ENCODE measurements at places on chromosomes 3 and 15. TPM values are rescaled to one million over a fixed set of nuclear protein-coding genes. Genes with fewer than 3 reads are reported as not detected.

GRCh38 chr3:5092018-5092417, 30.1 kb upstream of the ARL8B start:
- no peak for DNase-seq
- H3K4me1 ChIP-seq: peaks cover 4% of the 10 kb centered on the region
- no peak overlapping the region for H3K4me3 ChIP-seq
- H3K27me3 ChIP-seq: peaks cover 13% of the 10 kb centered on the region
- no peaks in the 10 kb centered on the region for H3K36me3 ChIP-seq

EXD1 gene
- total RNA-seq: not detected

GRCh38 chr15:58555162-58556027, 123.6 kb downstream of the LIPC start:
- no peaks in the 10 kb centered on the region for H3K27me3 ChIP-seq
- no peak overlapping the region for H3K4me3 ChIP-seq
- no peaks in the 10 kb centered on the region for H3K36me3 ChIP-seq

LHFPL4 gene
- not detected for total RNA-seq

DNA sequence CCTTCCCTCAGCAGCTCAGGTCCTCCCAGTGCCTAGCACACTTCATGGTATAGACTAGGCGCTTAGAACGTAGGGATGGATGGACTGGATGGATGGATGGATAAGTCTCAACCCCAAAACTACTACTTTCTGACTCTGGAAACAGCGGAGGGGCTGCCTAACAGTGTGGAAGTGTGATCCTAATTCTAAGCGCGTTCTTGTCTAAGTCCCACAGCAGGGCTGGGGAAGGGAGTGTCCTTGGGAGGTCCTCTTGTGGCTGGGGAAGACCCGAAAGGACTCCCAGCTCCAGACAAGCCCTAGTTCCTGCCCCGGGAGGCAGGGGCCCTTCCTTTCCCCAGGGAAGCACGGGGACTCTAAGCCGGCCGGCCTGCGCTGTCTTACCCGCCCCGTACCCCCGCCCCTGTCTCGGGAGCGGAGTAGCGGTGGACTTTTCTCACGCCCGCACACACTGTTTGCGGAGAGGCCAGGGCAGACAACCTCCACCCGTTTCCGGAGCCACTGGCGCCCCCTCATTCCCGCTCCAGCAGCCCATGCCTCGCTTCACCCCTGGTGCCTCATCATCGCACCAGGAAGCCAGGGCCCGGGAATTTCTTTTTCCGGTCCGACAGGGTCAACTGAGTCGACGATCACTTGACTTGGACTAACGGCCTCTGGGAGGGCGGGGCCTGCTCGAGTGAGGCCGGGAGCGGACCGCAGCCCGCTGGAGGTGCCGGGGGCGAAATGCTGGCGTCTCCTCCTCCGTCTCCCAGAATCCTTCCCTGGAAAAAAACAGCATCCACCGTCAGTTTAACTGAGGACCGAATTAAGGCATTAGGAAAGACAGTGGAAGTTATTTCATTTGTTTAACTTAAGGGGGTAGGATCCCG, 133.3 kb downstream of the TBC1D2B start:
- no peak overlapping the region for H3K27ac ChIP-seq
- H3K36me3 ChIP-seq: no peaks in the 10 kb centered on the region
- peak; percentile 65 for DNase-seq
- no peaks in the 10 kb centered on the region for H3K27me3 ChIP-seq

DNA sequence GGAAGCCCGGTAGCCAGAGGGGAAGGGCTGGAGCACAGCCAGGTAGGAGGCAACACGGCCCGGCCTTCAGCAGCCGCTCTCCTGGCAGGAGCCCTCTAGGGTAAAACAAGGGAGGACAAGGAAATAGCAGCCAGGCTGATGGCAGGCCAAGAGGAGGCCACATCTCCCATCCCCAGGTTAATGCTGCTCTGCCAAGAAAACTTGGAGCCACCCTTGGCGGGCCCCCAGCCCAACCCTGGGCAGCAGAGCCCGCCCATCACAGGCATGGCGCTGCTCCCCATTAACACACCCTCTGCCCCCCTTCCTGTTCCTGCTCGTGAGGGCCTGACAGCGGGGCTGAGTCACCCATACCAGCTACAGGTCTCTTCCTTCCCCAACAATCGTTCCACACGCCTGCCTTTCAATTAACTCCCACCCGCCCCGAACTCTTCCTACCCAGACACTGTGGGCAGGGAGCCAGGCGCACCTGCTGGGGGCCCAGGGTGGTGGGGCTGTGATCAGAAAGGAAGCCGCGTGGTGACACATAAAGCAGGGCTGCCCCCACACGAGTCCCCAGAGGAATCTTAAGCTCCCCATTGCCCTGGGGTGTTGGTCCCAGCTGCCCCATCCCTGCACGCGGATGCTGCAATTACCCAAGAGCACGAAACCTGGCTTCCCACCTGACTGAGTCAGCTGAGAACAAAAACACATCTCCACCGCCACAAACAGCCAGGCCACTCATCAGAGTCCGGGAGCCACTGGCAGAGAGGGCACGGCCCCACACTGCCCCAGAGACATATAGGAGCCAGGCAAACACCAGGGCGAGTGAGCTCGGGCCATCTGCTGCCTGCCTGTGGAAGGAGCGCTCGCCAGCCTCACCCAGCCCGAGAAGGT, at the start of gene C15orf62:
Gene C15orf62, plus strand, starts transcription at position 707 of the 873 bp plus-strand sequence. CDS start 516 bp downstream, outside the sequence.
- H3K4me1 ChIP-seq: peaks cover 56% of the 10 kb centered on the region
- H3K27me3 ChIP-seq: no peaks in the 10 kb centered on the region
- H3K4me3 ChIP-seq: no peak within 1 kb of the TSS
- peak within 1 kb of the TSS; percentile 78 for H3K27ac ChIP-seq

GRCh38 chr15:68389041-68389930, 42.7 kb downstream of the ITGA11 start:
- H3K27me3 ChIP-seq: peaks cover 3% of the 10 kb centered on the region
- DNase-seq: no peak
- no peaks in the 10 kb centered on the region for H3K4me1 ChIP-seq
- H3K27ac ChIP-seq: no peak overlapping the region

ZDHHC23 gene
- 72.6 TPM for total RNA-seq

DNA sequence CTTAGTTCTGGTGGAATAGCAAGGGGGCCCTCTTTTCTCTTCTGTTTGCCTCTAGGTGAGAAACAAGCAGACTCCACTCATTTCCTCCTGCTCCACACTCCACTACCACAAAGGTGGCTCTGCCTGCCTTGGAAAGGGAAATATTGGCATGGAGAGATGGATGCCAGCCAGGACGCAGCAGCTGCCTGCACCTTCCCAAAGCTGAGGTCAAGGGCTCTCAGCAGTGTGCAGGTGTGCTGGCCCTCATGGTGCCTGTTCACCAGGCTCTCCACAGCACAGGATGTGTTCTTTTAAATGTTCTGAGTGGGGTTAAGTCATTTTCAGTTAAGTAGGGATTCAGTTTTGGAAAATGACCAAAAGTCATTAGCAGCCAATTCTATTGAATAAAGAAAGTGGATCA, 211.2 kb upstream of the STRIT1 start:
- no peaks in the 10 kb centered on the region for H3K27me3 ChIP-seq
- no peak overlapping the region for H3K4me3 ChIP-seq
- DNase-seq: no peak

ATP13A4 gene
- 8.8 TPM for total RNA-seq

HEMK1 gene
- 43.5 TPM for total RNA-seq

MCF2L2 gene
- 1.5 TPM for total RNA-seq

- no peaks in the 10 kb centered on the region for H3K27me3 ChIP-seq
- no peak for DNase-seq
- H3K4me3 ChIP-seq: no peak overlapping the region
- H3K36me3 ChIP-seq: no peaks in the 10 kb centered on the region
- H3K27ac ChIP-seq: no peak overlapping the region
Observed at GRCh38 chr15:60043744-60044435, 39.8 kb downstream of the FOXB1 start.

- no peak for DNase-seq
- no peaks in the 10 kb centered on the region for H3K4me1 ChIP-seq
- H3K4me3 ChIP-seq: no peak overlapping the region
- no peaks in the 10 kb centered on the region for H3K36me3 ChIP-seq
- H3K27ac ChIP-seq: no peak overlapping the region
Observed at GRCh38 chr3:145448436-145448835, 712.5 kb downstream of the PLOD2 start.

- no peak for DNase-seq
- no peak overlapping the region for H3K27ac ChIP-seq
- H3K4me1 ChIP-seq: no peaks in the 10 kb centered on the region
- peaks cover 2% of the 10 kb centered on the region for H3K36me3 ChIP-seq
Observed at GRCh38 chr3:9826815-9827573, 16.8 kb downstream of the RPUSD3 start.

GRCh38 chr15:69629631-69630161, 177.1 kb downstream of the RPLP1 start:
- H3K36me3 ChIP-seq: no peaks in the 10 kb centered on the region
- DNase-seq: no peak
- H3K27ac ChIP-seq: no peak overlapping the region
- H3K4me3 ChIP-seq: no peak overlapping the region

- H3K4me1 ChIP-seq: no peaks in the 10 kb centered on the region
- DNase-seq: no peak
- H3K27me3 ChIP-seq: no peaks in the 10 kb centered on the region
- no peak overlapping the region for H3K27ac ChIP-seq
- H3K4me3 ChIP-seq: no peak overlapping the region
- H3K36me3 ChIP-seq: no peaks in the 10 kb centered on the region
Observed at GRCh38 chr3:126104742-126105605, 21.1 kb upstream of the SLC41A3 start.

RAB43 gene
- total RNA-seq: 15.9 TPM

DNA sequence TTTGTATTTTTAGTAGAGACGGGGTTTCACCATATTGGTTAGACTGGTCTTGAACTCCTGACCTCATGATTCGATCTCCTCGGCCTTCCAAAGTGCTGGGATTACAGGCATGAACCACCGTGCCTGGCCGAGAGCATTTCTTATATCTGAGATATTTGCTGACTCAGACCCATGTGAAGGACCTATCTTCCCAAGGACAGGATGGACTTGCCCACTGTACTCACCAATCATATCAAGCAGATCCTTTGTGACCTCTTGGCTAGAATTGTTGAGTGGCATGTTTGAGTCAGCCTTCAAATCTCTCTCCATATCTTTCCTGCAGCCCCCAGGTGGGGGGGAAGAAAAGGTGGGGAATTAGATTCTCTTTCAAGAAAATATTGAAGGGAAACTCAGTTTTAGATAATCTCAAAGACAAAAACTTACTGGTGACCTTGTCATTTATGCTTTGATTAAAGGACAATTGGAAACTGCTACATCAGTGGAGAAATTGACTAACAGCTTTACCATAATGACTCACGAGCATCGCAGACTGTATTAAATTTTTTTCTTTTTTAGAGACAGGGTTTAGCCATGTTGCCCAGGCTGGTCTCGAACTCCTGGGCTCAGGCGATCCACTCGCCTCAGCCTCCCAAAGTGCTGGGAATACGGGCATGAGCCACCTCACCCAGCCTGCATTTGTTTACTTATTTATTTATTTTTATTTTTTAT, 3.1 kb downstream of the C3orf62 start:
- H3K27ac ChIP-seq: no peak overlapping the region
- no peaks in the 10 kb centered on the region for H3K27me3 ChIP-seq
- DNase-seq: no peak
- peaks cover 10% of the 10 kb centered on the region for H3K4me1 ChIP-seq

DNA sequence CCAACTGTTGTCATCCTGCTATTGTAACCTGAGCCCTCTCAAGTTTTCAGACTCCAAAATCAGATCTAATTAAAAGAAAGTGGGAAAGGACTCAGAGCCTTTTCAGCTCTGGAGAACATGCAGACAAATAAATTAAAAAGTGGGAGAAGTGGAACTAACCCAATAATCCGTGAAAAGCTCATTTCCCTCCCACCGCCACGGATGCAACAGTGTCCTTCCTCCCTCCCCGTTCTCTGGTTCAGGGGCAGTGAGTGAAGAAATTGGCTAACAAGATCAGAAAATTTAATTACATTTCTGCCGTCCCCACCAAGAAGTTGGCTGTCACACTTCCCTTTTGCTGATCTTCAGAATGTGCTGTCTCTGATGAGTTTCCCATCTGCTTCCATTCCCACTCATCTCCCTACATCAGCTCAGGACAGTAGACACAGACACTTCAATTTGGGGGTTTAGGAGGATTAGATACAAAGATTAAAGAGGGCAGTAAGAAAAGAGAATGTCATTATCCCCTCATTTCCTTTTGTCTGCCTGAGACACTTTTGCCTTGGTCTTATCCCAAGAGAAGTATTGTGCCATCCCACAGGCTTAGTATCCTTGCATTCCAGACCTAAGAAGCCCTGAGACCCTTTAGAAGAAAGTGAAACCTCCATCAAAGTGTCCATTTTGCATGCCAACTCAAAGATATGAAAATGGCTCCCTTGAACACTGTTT, 335.7 kb upstream of the PPP2R3A start:
- no peak overlapping the region for H3K4me3 ChIP-seq
- no peaks in the 10 kb centered on the region for H3K36me3 ChIP-seq
- H3K27ac ChIP-seq: no peak overlapping the region
- no peaks in the 10 kb centered on the region for H3K27me3 ChIP-seq

- H3K4me1 ChIP-seq: peaks cover 14% of the 10 kb centered on the region
- no peak for DNase-seq
- H3K4me3 ChIP-seq: no peak overlapping the region
- H3K27me3 ChIP-seq: no peaks in the 10 kb centered on the region
Observed at GRCh38 chr3:4865714-4866113, 113.5 kb upstream of the BHLHE40 start.

DNA sequence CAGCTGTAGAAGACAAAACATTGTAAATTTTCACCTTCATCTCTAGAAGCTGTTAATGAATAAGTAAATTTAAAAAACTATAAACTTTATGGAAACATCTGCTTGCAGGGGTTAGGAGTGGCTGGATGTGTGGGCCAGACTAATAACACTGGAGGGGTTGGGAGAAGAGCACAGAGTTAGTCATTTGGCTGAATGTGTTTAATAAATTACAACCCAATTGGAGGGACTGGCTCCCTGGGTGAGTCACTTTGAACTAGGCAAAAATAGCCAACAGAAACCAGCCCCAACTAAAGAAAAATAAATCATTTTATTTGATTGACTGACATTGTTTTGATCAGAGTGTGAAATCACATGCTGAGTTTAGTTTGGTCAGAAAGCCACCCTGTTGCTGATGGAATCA, 21.8 kb downstream of the DGKG start:
- H3K4me1 ChIP-seq: peaks cover 22% of the 10 kb centered on the region
- H3K27ac ChIP-seq: peak overlapping the region; percentile 72
- H3K36me3 ChIP-seq: no peaks in the 10 kb centered on the region
- no peak overlapping the region for H3K4me3 ChIP-seq
